ENCODE measurements at places on chromosomes 3 and 15.

- H3K4me3 ChIP-seq: peak overlapping the region; percentile 52
- H3K27me3 ChIP-seq: peaks cover 15% of the 10 kb centered on the region
- H3K27ac ChIP-seq: no peak overlapping the region
- DNase-seq: no peak
- H3K4me1 ChIP-seq: peaks cover 7% of the 10 kb centered on the region
Measured at GRCh38 chr3:55480911-55481743, 6.0 kb downstream of the WNT5A start.

DNA sequence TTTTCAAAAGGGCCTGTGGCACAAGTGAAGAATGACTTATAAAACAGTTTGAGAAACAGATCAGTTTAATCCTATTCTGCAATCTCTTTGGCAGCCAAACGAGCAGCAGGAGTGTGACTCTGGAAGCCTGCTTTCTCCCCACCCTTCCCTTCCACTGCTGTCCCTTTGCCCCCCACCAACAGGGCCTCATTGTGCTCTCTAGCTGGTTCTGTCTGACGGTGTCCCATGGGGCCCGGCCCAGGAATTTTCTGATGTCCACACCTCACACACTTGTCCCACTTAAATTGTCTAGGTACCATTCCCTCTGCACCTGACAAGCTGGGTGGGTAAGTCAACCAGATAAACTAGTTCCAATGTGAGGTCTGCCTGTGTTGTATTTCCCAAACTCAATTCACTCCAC, 16.4 kb downstream of the SLCO2A1 start:
- no peaks in the 10 kb centered on the region for H3K36me3 ChIP-seq
- H3K27me3 ChIP-seq: no peaks in the 10 kb centered on the region
- no peaks in the 10 kb centered on the region for H3K4me1 ChIP-seq
- H3K4me3 ChIP-seq: no peak overlapping the region
- no peak for DNase-seq
- H3K27ac ChIP-seq: no peak overlapping the region

GRCh38 chr3:72887705-72888545, at the start of gene GXYLT2:
Gene GXYLT2, plus strand, starts transcription at chr3:72888046. Its CDS starts 188 bp downstream, at chr3:72888234.
- no peaks in the 10 kb centered on the region for H3K36me3 ChIP-seq
- peaks cover 24% of the 10 kb centered on the region for H3K27me3 ChIP-seq
- peak; percentile 8 for DNase-seq
- peaks cover 7% of the 10 kb centered on the region for H3K4me1 ChIP-seq

DNA sequence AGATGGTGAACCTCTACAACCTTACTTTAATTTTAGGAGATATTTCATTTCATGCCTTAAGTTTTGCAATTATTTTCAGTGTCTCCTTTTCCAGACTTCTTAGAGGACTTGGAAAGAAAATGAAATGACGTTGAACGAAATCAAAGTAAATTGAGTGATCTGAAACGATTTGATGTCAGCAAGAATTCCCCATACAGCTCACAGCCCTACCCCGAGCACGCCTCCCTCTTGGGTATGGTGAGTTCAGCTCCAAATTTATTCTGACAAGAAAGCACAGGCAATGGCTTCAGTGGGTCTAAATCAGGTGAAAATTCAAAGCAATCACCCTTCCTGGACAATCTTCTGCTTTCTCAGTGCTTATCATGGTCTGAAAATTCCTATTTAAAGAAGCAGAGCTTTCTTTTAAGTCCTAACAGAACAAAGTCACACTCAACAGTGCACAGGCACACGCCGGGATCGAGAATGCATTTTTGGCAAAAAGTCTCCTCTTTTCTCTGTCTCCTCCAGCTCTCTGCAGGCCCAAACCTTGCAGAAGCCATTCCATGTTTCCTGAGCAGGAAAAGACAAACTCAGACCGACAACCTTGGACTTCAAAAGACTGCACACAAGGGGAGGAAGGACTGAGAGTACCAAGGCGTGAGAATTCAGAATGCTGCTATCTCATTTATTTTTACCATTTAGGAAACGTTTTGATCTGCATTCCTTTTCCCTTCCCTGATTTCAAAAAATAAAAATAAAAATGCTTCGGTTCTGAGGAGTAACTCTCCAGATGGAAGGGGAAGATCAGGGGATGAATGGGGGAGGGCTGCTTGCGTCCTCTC, 72.0 kb downstream of the CCNL1 start:
- H3K27me3 ChIP-seq: peaks cover 4% of the 10 kb centered on the region
- peak overlapping the region; percentile 97 for H3K27ac ChIP-seq
- DNase-seq: no peak
- H3K4me3 ChIP-seq: peak overlapping the region; percentile 93

GRCh38 chr3:122902326-122902725, 107.5 kb downstream of the SLC49A4 start:
- no peaks in the 10 kb centered on the region for H3K27me3 ChIP-seq
- H3K27ac ChIP-seq: no peak overlapping the region
- H3K4me3 ChIP-seq: no peak overlapping the region
- no peak for DNase-seq

DNA sequence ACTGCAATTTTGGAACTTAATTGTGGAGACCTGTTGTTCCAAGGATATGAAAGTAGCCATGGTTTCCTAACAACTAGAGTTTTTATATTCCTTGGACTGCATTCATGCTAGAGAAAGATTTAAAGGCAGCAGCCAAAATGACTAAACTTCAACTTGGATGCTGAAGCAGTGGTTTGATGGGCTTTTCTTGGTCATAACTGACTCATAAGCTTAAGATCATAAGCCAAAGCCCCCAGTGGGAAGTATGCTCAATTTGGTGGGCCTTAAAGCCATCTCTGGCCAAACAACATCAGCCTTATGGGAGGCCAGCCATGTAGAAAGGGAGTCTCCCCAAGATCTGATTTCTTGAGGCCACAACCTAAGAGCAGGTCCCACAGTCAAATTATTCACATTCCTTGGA, 80.2 kb downstream of the ZNF280D start:
- H3K4me1 ChIP-seq: no peaks in the 10 kb centered on the region
- H3K4me3 ChIP-seq: no peak overlapping the region
- H3K27ac ChIP-seq: no peak overlapping the region
- H3K36me3 ChIP-seq: peaks cover 2% of the 10 kb centered on the region
- DNase-seq: no peak

DNA sequence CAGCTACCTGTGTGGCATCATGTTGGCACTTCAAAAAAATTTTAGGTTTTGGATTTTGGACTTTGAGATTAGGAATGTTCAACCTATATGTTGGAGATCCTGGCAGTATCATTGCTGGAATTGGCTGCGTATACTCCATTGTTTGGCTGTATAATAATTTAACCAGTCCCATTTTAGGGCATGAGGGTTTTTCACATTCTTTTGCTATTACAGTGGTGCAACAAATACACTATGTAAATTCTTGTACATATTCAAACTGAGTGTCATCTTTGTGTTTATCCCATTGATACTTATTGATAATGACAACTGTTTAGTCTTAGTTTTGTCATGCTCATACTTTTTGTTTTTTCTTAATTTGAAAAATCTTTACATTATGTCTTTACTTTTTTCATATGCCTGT, 6.7 kb downstream of the THUMPD3 start:
- no peaks in the 10 kb centered on the region for H3K4me1 ChIP-seq
- peaks cover 75% of the 10 kb centered on the region for H3K36me3 ChIP-seq
- H3K27me3 ChIP-seq: no peaks in the 10 kb centered on the region

DNA sequence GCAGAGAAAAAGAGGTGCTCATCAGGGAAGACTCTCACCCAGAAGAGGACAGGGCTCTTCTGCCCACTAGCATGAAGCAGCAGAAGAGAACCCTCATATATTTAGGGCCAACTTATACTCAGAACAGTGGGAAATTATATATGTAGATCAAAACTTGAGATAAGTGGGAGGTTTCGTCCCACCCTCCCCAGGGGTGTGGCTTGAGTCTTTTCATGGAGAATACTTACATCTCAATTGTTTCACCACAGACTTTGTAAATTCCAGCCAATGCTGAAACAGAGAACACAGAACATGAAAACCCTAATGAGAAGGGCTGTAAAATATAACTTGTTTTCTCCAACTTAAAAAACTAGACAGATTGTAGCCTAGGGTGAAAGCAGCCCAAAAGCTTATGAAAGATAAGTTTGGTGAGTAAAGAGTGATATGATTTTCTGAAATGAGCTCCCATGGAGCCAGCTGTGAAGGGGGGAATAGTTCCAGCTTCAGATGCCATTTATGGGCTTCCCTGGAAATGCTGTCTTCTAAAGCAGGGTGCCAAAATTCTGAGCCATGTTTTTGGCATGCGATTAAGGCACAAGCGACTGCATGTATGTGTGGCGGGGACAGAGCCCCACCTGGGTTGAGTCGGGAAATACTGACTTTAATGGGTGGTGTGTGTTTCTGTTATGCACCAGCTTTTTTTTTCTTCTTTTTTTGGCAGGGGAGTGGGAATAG, 92.9 kb downstream of the WDR76 start:
- no peak overlapping the region for H3K27ac ChIP-seq
- no peak overlapping the region for H3K4me3 ChIP-seq
- DNase-seq: no peak
- no peaks in the 10 kb centered on the region for H3K4me1 ChIP-seq
- no peaks in the 10 kb centered on the region for H3K36me3 ChIP-seq

DNA sequence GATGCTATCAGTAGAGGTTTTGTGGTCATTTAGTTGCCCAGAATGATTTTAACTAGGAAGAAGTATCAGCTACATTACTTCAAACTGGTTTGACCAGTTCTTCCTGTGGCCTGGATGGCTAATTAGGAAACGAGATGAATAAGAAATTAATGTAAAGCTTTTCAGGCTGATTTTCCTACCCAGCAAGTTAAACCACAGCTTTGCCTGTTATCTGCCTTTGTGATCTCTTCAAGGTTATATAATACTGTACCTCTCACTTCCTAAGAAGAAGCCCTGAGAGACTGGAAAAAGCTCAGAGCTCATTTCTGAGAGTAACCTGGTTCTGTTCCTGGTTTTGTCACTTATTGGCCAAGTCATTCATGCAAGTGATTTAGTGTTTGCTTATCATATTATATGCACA, 782.2 kb upstream of the GOLIM4 start:
- H3K27me3 ChIP-seq: no peaks in the 10 kb centered on the region
- no peak overlapping the region for H3K27ac ChIP-seq
- no peaks in the 10 kb centered on the region for H3K36me3 ChIP-seq
- H3K4me1 ChIP-seq: peaks cover 5% of the 10 kb centered on the region
- DNase-seq: no peak

DNA sequence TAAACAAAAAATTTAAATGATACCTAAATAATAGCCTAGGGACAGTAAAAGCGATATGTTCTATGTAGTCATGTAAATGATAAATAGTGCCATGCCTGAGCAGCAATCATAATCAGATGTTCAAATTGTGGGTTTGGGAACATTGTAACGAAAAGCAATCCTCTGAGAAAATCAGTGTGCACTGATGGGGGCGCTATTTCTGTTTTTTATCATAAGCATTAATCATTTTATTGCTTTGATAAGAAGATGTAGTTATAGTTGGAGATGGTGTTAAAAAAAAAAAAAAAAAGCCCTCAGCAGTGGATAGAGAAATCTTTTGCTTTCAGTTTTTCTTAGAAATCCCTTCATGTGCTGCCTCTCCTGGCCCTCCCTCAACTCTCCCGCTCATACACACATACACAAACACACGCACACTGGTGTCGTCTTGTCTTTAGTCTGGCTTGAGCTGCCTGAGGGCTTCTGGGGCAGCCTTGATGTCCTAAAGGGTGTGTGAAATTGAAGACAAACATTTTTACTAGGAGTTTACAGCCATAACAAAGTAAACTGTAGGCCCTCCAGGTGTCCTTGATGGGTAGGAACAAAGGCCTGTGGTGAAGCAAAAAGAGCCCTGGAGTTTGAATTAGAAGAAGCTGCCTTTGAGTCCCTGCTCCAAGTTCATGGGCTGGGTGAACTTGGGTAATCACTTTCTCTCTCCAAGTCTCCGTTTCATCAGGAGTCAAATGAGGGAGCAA, 428.1 kb downstream of the SOX2 start:
- no peaks in the 10 kb centered on the region for H3K36me3 ChIP-seq
- H3K4me1 ChIP-seq: no peaks in the 10 kb centered on the region
- no peaks in the 10 kb centered on the region for H3K27me3 ChIP-seq
- no peak overlapping the region for H3K27ac ChIP-seq

GRCh38 chr3:41175365-41175764, 23.9 kb upstream of the CTNNB1 start:
- no peak for DNase-seq
- H3K4me1 ChIP-seq: no peaks in the 10 kb centered on the region
- H3K36me3 ChIP-seq: no peaks in the 10 kb centered on the region
- no peak overlapping the region for H3K27ac ChIP-seq
- H3K27me3 ChIP-seq: peaks cover 4% of the 10 kb centered on the region
- H3K4me3 ChIP-seq: no peak overlapping the region

- no peak for DNase-seq
- H3K27me3 ChIP-seq: no peaks in the 10 kb centered on the region
- H3K4me3 ChIP-seq: no peak overlapping the region
Measured at GRCh38 chr3:186487819-186488218, 56.4 kb downstream of the CRYGS start.

- DNase-seq: no peak
- no peak overlapping the region for H3K4me3 ChIP-seq
- peaks cover 55% of the 10 kb centered on the region for H3K4me1 ChIP-seq
- H3K36me3 ChIP-seq: no peaks in the 10 kb centered on the region
- H3K27me3 ChIP-seq: no peaks in the 10 kb centered on the region
Measured at GRCh38 chr15:56963126-56963525, 44.7 kb downstream of the TCF12 start.

- no peaks in the 10 kb centered on the region for H3K27me3 ChIP-seq
- peaks cover 3% of the 10 kb centered on the region for H3K4me1 ChIP-seq
- H3K4me3 ChIP-seq: no peak overlapping the region
- DNase-seq: no peak
Measured at GRCh38 chr3:52119099-52119498, 35.1 kb downstream of the POC1A start.

DNA sequence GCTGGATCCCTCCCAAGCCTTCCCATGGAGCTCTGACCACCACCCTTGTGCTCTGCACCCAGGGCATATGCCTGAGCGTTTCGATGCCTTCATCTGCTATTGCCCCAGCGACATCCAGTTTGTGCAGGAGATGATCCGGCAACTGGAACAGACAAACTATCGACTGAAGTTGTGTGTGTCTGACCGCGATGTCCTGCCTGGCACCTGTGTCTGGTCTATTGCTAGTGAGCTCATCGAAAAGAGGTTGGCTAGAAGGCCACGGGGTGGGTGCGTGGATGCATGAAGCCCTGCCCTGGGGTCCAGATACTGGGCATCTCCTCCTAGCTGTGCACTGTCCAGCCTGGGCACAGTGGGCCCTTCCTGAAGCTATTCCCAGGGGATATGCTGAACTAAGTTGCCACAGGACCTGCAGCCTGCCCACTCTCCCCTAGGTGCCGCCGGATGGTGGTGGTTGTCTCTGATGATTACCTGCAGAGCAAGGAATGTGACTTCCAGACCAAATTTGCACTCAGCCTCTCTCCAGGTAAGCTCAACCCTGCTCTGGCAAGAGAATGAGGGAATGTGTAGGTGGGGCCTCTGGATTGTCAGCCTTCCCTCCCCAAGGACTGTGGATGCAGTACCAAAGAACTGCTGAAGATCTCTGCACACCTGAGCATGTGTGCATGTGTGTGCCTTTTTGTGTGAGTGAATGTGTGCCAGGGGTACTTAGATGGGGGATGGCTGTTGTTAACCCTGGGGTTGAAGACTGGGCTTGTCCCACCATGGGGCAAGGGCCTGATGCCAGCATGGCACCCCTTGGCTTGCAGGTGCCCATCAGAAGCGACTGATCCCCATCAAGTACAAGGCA, 2.1 kb downstream of the MYD88 start:
- peaks cover 4% of the 10 kb centered on the region for H3K36me3 ChIP-seq
- DNase-seq: no peak
- no peak overlapping the region for H3K4me3 ChIP-seq
- peaks cover 51% of the 10 kb centered on the region for H3K4me1 ChIP-seq

- H3K36me3 ChIP-seq: no peaks in the 10 kb centered on the region
- DNase-seq: no peak
- no peak overlapping the region for H3K27ac ChIP-seq
- no peak overlapping the region for H3K4me3 ChIP-seq
Measured at GRCh38 chr3:169044331-169045113, 619.0 kb downstream of the MECOM start.
